ENCODE measurements at places on chromosomes 12 and 14.

- no peak for DNase-seq
These were observed 939.0 kb upstream of the ATXN7L3B start for GRCh38 chr12:73598626-73599025.

DNA sequence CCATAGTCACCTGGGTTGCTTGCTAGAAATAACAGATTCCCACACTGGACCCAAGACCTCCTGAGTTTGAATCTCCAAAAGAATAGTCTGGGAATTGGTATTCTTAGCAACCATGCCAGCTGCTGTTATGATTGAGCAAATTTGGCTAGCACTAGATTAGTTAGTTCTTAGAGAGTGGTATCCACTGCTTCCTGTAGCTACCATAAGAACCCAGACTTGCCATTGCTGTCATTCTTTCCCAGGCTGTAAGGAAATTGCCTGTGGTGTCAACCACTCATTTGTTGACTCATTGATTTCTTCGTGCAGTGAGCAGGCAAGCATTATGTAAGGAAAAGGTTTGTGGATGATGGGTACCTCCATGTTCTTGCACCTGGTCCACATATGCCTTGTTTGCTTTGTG lies 201.8 kb upstream of the RGS6 start:
- no peak for DNase-seq

- DNase-seq = no peak
These were observed 1.1 kb downstream of the EML1 start for GRCh38 chr14:99794151-99794780.

DNA sequence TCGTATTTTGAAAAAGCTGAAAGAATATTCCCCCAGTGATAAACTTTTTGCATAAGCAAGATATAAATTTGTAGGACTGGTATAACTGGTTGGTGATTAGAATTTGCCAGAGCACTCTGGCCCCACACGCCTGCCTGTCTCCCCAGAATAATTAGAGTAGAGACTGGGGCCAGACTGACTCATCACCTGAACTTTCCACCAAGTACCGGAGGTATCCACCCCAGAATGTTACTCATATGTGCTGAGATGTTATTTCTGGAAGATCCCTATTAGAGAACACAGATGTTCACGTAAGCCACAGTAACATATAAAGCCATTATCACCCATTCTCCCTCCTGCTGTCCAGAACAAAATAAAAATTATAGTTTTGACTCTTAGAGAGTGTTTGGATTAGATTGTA lies 49.5 kb upstream of the PIWIL1 start:
- DNase-seq = no peak

GRCh38 chr12:107759410-107759809 lies 1.5 kb downstream of the PRDM4 start:
- DNase-seq = no peak

GRCh38 chr12:119631930-119632678 lies 35.8 kb upstream of the PRKAB1 start:
- DNase-seq = no peak

DNA sequence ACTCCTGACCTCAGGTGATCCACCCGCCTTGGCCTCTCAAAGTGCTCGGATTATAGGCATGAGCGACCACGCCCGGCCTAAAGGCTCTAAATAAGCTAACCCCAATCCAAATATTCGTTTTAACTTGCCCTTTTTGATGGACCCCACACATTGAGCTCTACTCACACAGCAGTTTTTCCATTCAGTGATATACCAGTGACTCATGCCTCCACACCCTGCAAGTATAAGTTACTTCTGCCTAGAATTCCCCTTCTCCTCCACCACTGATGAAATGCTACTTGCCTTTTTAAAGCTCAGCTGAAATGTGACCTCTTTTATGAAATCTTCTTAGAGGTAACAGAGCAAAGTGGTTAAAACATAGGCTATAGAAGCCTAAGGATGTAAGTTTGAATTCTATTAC lies 68.8 kb downstream of the EXOC5 start:
- DNase-seq = no peak

GRCh38 chr12:112368856-112369255 lies 13.4 kb downstream of the HECTD4 start:
- DNase-seq = no peak

DNA sequence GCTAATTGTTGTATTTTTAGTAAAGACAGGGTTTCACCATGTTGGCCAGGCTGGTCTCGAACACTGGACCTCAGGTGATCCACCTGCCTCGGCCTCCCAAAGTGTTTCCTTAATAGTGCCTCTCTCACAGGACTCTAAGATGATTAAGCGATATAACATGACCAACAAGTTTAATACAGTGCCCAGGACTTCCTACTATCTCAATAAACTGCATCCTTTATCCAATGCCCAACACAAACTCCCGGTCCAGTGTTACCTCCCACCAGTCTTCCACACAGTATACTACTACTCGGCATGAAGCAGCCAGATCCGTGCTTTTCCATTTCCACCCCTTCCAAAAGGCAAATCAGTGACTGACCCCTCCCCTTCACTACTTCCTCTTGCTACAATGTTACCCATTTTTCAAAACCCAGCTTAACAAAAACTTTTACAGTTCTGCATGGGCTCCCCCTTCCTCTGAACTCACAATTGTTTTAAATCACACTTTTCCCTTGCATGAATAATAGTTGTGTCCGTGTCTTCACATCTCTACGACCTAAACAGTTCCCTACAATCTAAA lies 900 bp downstream of the NOP2 start:
- no peak for DNase-seq

- DNase-seq = no peak
These were observed 34.7 kb downstream of the DICER1 start for GRCh38 chr14:95122621-95122945.

- no peak for DNase-seq
These were observed 59.8 kb downstream of the BCL11B start for GRCh38 chr14:99212199-99212598.

- no peak for DNase-seq
These were observed 1.4 kb downstream of the AQP5 start for GRCh38 chr12:49962861-49963765.

GRCh38 chr12:62910549-62911169 lies 24.3 kb downstream of the PPM1H start:
- peak; percentile 62 for DNase-seq

DNA sequence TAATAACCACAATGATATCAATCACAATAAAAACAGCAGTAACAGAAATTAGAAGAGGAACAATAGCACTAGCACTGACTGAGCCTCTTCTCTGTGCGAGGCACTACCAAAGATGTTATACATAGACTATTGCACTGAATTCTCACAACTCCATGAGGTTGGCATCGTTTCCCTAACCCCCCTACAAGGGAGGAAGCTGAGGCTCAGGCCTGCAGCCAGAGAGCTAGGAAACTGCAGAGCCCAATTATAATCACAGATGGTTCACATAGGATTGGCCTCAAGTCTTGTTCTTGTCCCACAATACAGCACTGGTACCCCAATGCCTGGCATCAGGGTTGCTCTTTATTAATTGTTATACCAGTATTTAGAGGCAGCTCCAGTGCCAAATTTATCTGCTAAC lies 278.0 kb downstream of the CEP128 start:
- DNase-seq = no peak

DNA sequence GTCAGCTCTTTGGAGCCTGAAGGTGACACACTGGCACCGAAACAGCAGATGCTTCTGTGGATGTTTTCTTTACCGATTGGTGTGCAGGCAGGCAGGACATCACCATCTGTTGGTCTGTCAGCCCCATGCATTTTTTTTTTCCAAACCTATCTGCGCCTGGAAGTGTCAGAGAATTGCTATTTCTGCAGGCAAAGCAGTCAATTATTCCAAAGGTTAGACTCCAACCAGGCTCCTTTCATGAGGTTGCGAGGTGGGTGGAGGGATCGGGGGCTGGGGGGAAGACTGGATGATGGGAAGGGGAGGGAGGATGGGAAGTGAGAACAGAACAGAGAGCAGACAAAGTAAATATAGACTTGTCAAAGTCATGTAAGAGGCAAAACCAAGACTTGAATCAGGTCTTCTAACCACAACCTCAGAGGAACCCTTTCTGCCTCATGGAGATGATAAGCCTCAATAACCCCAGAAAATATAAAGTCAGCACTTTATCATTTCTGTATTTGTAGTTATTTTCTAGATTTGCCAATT lies 117.7 kb downstream of the OTOGL start:
- DNase-seq = no peak

DNA sequence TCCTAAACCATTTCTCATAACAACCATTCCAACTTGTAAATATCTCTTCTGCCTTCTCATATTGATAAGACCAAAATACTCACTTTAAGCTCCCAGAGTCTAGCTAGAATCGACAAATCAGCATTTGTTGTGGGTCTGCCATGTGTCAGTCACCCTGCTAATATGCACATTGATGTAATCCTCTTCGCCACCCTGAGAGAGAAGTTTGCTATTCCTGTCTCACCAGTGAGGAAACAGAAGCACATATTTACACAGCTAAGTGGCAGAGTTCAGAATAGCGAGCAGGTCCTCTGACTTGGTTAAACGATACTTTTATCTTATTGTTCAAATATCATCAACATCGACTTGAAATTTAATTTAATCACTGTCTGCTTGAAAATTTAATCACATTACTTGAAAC lies 142.1 kb downstream of the ANO4 start:
- DNase-seq = no peak

DNA sequence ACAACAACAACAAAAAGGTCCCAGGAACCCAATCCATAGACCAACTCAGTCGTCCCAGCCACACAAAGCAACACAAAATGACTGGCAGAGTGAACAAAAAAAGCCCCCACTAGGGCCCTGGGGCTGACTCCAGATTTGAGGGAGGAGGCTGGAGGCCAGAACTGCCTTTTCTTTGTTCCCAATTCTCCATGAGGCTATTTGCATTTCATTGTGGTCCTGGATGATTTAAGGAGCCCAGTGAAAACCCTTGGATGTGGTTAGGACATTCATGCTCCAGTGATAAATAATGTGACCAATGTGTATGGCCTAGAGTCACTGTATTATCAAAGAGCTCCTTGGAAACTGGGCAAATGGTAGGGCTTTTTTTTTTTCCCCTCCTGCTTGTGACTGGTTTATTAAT lies 192.9 kb downstream of the NUAK1 start:
- no peak for DNase-seq

DNA sequence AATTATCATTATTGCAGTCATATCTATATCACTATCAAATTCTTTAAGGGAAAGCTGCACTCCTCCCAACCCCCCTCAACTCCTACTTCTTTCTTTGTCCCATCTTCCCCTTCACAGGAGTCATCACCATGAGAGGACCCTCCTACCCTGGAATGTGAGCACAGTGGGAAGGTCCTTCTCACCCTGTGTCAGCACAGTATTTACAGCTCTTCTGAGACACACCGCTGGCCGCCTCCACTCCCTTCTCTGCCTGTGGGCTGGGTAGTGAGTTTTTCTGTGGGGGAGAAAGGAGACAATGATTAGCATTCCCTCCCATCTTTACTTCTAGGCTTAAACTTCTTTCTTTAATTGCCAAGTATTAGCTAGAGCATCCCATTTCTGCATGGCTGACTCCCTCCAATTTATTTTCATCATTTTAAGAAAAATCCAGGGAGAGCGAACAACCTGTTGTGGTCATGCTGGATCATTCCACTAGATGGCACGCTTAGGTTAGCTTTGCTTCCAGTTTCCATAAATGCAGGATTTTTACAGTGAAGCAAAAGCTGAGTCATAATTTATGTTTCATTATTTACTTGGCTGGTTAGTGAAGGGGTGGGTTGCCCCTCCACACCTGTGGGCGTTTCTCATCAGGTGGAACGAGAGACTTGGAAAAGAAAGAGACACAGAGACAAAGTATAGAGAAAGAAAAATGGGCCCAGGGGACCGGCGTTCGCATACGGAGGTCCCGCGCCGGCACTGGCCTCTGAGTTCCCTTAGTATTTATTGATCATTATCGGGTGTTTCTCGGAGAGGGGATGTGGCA lies 188.5 kb downstream of the ALX1 start:
- no peak for DNase-seq

- DNase-seq = no peak
These were observed 195.5 kb upstream of the DAAM1 start for GRCh38 chr14:58992935-58993334.

- DNase-seq = no peak
These were observed 54.1 kb downstream of the PITPNM2 start for GRCh38 chr12:123096741-123097140.

DNA sequence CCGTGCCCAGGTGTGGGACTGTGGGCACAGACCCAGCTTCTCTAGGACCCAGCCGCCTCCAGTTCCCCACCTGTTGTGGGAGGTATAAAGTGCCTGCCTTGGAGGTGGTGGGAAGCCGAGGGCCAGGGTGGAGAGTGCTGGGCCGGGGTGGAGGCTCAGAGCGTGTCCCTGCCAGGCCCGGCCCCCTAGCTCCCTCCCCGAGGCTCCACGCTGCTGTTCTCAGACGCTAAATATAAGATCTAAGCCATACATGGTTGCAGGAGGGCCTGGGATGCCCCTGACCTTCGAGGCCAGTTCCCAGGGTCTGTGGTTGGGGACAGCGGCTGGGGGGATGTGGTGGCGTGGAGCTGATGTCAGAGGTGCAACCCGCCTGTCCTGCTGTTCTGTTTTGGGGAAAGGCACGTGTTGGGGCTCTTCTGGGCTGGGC lies 10.8 kb downstream of the INF2 start:
- DNase-seq = no peak

- DNase-seq = no peak
These were observed 5.3 kb downstream of the C2CD5 start for GRCh38 chr12:22539055-22539454.

DNA sequence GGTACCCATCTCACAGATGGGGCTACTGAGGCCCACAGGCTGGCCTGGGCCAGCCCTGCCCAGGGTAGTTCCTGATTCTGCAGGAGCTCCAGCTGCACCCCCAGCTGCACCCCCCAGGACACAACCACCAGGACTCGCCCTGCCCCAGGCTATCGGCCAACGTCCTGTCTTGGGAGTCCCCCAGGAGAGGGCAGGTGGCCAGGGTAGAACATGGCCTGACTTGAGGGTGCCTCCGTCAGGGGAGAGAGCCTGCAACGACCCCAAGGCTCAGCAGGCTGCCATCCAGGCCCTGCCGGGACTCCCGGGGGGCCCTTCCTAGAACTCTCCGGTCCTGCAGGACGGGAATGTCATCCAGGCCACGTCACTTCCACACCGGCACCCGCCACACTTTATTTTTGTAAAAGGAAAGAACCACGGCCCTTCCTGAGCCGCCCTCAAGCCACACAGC lies 15.8 kb downstream of the JAG2 start:
- DNase-seq = no peak

All from esophagus muscularis mucosa (tissue), 4 donors.